ENCODE measurements at places on chromosomes 6 and 20.

DNA sequence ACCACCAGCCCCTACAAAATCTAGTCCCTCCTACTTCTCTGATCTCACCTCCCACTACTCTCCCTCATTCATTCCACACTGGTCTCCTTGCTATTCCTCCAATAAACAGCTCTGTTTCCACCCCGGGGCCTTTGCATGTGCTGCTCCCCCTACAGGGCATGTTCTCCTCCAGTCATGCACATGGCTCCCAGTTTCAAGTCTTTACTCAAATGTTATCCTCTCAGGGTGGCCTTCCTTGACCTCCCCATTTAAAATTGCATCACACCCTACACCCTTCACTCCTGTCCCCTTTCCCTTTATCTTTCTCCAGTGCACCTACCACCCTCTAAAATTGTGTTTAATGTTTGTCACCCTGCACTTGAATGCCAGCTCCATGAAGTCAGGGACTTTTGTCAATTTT, 174.5 kb downstream of the MRPL14 start:
- DNase-seq: no peak

GRCh38 chr20:35600993-35601973, 14.3 kb upstream of the SPAG4 start:
- DNase-seq: no peak

GRCh38 chr6:44649365-44650025, 262.0 kb downstream of the CDC5L start:
- no peak for DNase-seq

DNA sequence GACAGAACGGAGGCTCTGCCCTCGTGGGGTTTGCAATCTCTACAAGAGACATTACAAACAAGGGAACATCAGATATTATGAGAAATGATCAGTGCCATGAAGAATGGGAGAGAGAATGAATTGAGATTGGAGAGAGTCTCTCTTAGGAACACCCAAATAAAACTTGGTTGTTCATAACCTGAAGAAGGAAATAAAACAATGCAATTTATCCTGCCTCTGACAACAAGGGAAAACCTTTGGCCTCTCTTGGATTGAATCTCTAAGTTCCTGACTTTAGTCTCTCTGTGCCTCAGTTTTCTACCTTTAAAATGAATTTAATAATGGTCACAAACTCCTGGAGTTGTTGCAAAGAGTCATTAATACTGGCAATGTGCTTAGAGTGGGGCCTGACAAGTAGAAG, 21.1 kb downstream of the PLEKHG1 start:
- no peak for DNase-seq

DNA sequence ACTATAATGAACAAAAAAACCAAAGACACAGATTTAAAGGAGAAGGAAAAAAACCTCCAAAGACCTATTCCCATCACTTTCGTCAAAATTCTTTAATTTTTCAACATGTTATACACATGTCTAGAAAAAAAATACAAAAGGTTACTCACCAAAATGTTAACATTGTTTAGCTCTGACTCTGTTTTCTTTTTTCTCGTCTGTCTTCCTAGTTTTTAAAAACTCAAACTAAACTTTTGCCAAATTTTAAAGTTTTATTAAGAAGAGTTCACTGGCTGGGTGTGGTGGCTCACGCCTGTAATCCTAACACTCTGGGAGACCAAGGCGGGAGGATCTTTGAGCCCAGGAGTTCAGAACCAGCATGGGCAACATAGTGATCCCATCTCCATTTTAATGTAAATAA, 10.8 kb downstream of the MCUR1 start:
- DNase-seq: no peak

DNA sequence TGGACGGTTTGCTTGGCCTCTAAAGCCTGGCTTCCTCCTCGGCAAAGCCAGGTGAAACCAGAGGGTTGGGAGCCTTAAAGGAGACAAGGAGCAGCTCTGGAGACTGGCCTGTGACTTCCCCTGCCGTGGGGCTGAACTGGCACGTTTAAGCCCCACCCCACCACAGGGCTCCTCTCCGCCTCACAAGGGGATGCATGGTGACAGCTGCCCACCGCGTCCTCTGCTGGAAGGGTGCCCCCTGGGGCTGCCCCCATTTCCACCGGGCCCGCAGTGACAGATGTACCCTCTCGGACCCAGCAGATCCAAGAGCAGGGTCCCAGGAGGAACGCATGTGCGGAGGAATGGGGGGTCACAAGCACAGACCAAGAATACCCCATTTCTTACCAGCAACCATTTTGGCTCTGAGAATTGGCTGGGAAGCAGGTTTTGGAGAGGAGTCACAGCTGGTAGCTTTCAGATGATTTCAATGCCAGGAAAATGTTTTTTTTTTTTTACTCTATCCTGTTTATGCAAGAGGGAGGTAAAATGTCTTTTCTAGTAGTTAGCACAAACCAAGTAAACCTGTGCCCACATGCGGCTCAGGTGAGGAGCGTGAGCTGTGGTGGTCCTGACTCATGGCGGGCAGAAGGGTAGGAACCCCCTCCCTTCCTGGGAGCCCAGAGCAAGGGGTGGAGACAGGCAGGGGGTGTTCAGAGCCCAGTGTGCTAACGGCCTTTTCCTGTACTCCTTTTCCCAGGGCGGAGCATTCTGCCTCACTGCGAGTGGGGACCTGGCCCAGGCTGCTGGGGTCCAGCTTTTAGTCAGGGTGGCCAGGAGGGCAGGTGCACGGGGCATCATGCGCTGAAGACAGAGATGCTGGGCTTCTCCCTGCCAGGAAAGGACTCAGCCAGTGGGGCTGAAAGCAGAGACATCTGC, 33.0 kb downstream of the FRMD1 start:
- no peak for DNase-seq

All from amniotic stem cell (primary cell).